NK-92 treated with Interleukin-12 subunit alpha and Interleukin-12 subunit beta, amount 100 ng/mL, for 24 hours (cell line): ENCODE measurements at places on chromosomes 7 and 10.

GRCh38 chr10:8289186-8289924 is 234.9 kb downstream of the GATA3 start:
- no peak for DNase-seq

DNA sequence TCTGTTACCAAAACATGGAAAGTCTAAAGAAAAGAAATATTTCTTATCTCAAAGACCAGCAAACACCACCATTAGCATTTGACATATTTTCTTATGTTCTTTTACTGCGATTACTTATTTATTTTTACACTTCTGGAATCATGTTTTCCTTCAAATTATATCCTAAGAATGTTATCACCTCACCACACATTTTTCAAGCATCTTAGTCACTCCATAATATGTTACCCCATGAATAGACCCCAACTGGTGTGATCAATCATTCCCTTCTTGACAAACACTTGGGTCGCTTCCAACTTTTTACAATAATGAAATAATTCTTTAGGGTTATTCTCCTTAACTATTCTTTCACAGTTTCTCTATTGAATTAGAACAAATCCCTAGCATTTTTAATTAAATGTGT is 67.4 kb downstream of the AMPH start:
- DNase-seq: no peak

- no peak for DNase-seq
Observed at GRCh38 chr7:129055294-129055816, 444 bp upstream of the TNPO3 start.

DNA sequence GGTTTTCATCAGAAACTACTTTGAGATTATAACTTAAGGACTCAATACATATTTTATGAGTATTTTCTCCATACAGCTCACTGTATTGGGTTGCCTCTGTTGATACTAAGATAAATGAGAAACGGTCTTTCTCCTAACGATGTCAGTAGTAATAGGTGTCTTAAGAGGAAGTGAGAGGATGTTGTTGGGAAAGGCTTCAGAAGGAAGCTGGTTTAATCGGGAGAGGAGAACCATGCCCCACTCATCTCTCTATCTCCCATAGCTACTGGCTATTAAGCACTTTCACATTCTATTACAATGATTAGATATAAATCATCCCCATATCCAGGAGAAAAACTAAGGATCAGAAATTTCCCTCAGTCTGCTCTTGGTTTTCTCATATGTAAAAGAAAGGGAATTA is 2.0 kb downstream of the CLEC5A start:
- DNase-seq: no peak

DNA sequence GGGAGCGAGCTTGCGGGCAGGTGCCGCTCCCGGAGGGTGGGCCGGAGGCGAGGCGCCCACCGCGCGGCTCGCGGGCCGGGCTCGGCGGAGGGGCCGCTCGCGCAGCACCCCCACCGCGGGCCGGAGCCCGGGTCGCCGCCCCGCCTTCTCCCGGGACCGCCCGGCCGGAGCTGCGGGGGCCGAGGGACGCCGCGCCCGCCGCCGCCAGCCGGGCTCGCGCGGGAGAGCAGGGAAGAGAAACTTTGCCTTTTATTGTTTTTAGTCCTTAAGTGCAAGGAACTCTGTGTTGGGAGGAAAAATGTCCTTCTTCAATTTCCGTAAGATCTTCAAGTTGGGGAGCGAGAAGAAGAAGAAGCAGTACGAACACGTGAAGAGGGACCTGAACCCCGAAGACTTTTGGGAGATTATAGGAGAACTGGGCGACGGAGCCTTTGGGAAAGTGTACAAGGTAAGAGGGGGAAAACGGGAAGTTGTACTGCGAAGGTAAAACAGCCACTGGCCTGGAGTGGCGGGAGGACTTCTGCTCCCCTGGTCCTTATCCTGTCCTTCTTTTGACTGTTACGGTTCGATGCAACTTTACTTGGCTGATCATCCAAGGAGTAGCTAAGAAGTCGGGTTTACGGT is 620 bp downstream of the SLK start:
- no peak for DNase-seq

GRCh38 chr10:20948686-20949327 is 51.7 kb upstream of the NEBL start:
- no peak for DNase-seq

DNA sequence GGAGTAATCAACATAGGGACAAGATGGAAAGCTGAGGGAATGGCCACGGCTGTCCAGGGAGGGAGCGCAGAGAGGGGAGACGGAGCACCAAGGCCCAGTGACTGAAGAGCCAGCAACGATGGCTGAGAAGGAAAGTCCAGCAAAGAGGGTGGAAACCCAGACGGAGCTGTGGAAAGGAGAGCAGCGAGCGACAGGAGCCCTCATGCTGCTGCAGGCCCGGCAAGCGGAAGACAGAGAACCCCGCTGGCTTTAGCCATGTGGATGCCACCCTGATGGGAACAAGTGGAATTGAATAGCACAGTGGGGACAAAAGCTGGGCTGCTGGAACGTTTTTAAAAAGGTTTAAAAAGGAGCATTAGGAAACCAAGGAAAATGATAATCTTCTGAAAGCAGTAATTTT is 82.9 kb upstream of the DDC start:
- no peak for DNase-seq

DNA sequence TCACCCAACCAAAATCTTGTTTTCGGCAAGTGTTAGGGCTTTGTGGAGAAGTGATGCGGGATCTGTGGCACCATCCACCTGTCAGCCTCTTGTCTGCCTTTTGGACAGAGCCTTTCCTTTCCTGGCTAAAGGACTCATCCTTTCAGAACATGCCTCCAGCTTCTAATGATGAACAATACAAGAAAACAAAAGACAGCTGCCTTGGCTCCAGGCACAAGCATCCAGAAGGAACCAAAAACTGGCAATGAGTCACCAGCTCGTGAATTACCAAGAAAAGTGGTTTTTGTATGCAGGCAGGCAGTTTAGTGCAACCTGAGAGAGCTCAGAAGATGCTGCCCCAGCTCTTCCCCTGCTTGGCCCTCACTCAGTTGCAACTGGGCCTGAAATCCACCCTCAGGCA is 84.6 kb upstream of the NAMPT start:
- DNase-seq: peak; percentile 9

GRCh38 chr10:113665352-113665751 is 1.5 kb upstream of the NRAP start:
- DNase-seq: no peak

DNA sequence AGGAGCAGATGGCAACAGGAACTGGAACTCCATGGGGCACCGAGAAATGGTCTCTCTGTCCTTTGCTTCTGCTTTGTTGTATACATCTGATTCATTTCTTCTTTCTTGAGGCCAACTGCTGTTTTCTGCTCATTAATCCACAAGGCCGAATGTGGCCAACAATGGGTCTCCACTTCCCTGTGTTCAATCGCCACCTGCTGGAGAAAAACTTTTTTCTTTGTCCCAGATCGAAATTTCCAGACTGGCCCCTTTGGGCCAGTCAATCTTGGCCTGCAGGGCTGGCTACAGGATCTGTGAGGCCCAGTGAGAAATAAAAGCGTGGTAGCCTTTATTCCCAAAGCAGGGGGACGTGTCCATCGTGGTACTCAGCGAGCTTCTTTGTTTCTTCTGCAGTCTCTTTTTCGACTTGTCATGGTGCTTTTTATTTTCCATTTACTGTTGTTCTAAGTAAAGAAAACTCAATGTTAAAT is 58.8 kb downstream of the PARP12 start:
- DNase-seq: no peak
